ENCODE measurements at places on chromosomes 2 and 18. TPM values are rescaled to one million over a fixed set of nuclear protein-coding genes. Genes with fewer than 3 reads are reported as not detected.
A peak's percentile ranks its signal among the peaks of the same experiment; 100 is the strongest.

DNA sequence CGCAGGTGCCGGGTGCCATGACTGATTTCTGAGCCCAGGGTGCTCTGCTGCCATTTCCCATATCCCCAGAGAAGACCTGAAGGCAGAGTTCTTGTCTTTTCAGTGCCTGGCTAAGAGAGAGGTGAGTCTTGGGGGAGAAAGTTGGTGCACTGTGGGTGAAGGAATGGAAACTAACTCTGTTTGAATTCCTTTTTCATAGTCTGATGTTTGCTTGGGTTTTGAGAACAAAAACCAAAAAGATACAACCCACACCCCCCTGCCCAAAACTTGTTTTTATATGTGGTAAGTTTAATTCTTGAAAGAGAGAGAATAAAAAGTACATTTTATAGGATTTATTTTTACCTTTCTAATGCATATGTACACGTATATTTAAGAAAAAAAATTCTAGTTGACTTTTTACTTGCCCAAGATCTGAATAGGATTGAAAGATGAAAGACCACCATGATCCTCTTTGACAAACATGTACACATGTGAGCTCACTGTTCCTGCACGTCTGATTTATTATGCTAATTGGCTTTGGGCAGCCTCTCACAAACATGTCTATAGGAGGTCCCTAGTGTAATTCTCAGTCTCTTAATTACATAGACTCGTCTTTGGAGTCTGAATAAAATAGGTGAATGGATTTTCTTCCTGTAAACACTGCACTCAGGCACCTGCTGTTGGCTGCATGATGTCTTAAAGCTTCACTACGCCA lies 46.3 kb downstream of the ARL4C start:
- no peak for DNase-seq

- DNase-seq = no peak
Measured at GRCh38 chr2:136342138-136342537, 224.2 kb upstream of the CXCR4 start.

DNA sequence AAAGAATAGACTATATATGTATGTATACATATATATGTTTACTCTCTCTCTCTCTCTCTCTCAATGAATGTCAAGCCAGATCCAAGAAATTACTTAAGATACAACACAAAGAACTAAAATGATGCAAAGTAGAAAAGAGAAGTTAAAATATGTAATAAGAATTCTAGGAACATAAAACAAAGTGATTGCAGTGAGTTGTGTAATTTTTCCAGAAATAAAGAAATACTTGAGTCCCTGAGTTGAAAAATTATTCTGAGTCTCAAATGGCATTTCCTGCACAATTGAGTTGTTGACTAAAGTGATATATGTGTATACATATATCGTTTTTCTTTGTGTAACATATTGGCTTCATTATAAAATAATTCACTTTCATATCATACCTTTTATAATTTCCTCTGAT lies 262.4 kb downstream of the INSIG2 start:
- no peak for DNase-seq

DNA sequence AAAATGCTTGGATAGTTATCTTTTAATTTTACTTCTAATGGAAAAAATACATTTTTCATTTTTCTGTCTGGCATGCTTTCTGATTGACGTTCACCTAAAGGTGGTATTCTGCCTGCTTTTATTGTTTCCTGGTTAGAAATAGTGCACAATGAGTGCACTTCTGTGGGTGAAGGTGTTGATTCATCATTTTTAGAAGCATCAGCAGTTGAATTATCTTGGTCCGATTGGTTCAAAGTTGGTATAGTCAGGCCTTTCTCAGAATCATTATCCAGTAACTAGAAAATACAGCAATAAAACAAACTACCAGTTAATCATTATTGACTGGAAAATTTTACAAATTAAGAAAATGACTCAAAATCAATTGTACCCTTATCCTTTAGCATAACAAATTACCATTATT lies 84.5 kb downstream of the STRADB start:
- DNase-seq = no peak

DNA sequence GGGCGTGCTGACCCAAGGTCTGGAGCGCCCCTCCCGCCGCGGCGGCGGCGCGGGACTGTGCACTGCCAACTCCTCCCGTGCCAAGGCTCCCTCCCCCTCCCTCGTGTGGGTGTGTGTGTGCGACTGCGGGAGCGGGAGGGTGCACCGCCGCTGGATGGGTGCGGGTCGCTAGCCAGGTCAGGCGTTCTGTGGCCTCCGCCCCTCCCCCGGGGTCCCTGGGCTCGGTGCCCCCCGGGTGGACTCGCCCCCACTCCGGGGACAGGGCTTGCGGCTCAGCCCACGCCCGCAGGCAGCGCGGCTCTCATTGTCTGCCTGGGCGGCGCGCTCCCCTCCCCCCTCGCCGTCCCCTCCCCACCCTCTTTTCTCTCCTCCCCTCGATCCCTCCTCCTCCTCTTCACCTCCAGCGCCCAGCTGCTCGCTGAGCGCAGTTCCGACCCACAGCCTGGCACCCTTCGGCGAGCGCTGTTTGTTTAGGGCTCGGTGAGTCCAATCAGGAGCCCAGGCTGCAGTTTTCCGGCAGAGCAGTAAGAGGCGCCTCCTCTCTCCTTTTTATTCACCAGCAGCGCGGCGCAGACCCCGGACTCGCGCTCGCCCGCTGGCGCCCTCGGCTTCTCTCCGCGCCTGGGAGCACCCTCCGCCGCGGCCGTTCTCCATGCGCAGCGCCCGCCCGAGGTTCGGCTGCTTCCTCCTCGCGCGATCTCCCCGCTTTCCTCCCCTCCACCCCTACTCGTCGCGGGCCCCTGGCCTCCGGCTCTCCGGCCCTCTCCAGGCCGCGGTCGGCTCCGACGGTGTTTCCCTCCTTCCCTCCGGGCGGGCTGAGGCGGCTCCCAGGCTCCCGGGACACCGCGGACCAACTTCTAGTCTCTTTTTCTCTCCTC lies at the start of gene GATA6:
Gene GATA6, plus strand, starts transcription at position 579 of the 878 bp plus-strand sequence. CDS start 1,556 bp downstream, outside the sequence.
- DNase-seq = peak; percentile 56

DNA sequence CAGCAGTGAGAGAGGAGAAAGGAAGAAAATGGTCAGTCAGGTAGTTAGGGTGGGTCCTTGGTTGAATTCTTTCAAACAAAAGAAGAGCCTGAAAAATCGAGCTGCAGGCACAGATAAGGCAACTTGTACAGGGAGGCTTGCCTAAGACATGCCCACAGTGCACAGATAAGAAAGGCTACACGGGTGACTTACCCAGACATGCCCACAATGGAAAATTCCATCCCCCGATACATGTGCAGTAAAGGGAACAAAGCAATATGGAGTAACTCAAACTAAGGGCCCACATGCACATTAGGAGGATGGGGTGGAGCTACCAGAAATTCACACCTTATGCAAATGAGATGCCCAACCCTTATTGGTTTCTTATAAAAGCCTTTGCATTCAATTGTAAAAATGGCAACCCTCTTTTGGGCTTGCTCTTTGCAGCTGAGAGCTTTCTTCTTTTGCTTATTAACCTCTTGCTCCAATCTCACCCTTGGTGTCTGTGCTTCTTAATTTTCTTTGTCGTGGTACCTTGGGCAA lies 110.3 kb upstream of the RMP24 start:
- DNase-seq = no peak

GRCh38 chr2:98822301-98823164 lies 91.6 kb upstream of the MGAT4A start:
- DNase-seq = peak; percentile 70

GRCh38 chr2:32562906-32563305 lies 64.9 kb upstream of the TTC27 start:
- no peak for DNase-seq

GRCh38 chr18:44754567-44754966 lies 73.9 kb downstream of the SETBP1 start:
- no peak for DNase-seq

DNA sequence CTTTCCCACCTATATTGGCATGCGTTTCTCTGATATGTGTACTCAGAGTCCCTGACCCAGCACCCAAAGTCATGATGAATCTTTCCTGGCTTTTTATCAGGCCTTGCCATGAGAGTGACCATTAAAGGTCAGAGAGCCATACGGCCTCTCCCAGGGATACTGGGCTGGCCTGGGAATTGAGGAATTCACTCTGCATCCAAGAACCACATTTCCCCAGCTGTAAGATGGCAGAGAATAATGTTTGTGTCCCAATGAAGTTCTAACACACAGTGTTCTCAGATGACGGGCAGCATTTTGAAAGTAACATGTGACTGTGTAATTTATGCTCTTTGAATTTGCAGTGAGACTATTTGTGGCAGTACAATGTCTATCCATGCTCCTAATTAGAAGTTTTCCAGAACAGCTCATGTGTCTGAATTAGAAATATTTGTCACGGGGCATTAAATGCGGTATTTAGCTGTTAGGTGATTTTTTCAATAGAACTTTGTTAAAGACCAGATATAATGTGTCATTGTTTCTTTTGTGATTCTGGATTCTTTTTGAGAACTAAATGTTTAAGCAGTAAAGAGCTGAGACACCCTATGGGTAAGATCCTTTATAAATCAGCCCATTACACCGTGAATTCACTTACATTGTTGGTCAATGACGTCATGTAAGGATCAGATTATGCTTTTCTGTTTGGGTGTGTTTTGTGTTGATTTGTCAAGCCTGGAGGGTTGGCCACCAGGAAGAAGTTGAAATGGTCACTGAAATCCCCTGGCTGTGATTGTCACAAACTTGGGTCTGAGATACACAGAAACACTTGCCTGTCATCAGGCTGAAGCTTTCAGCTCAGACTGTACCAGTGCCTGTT lies 7.3 kb upstream of the SLC3A1 start:
- no peak for DNase-seq

DNA sequence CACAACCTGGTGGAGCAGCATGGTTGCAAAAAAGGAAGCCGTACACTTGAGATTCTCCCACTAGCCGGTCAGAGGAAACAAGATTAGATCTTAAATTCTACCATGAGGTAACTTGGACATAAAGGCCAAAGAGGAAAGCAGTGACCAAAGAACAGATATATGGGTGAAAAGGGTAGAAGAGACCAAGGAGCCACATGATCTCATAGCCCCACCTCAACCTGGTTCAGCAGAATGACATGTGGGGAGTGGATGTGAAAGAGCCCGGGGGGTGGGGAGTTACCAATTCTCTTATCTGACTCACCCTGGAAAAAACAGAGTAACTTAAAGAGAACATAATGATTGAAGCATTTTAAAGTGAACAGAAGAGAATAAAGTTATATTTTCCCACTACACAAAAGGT lies 683.0 kb downstream of the DSC3 start:
- no peak for DNase-seq

DNA sequence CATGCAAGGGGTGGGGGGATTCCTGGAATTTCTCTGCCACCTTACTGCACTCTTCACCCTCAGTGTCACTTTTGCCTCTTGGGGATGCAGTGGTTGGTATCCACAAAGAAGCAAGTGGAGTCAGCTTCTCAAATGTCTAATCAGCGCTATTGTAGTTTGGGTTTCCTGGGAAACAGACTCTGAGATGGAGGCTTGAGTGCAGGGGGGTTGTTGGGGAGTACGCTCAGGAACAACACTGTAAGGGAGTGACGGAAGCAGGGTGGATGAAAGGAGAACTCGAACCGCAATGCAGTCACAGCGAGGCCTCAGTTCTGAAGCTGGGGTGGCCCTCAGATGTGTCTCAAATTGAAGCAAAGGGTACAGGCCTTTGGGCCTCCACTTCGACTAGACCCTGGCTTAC lies 73.6 kb upstream of the EPC2 start:
- DNase-seq = no peak

- no peak for DNase-seq
Measured at GRCh38 chr2:30437809-30438548, 9.1 kb upstream of the LCLAT1 start.

GRCh38 chr2:114550895-114551793 lies 108.7 kb downstream of the DPP10 start:
- no peak for DNase-seq

DNA sequence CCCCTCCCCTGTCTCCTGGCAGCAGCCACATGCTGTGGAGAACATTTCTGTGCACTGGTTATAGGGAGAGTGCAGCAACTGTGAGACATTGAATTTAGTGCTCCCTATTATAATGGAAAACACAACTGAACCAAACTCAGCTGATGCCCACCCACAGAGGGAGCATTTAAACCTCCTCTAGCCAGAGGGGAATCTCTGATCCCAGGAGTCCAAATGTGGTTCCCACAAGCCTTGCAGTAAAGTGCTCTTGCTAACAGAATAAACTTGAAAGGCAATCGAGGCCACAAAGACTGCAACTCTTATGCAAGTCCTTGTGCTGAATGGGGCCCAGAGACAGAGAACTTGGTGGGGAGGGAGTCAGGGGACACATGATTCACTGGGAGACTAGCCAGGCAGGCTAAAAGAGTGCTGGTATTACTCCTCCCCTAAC lies 638.8 kb upstream of the VRK2 start:
- DNase-seq = no peak

DNA sequence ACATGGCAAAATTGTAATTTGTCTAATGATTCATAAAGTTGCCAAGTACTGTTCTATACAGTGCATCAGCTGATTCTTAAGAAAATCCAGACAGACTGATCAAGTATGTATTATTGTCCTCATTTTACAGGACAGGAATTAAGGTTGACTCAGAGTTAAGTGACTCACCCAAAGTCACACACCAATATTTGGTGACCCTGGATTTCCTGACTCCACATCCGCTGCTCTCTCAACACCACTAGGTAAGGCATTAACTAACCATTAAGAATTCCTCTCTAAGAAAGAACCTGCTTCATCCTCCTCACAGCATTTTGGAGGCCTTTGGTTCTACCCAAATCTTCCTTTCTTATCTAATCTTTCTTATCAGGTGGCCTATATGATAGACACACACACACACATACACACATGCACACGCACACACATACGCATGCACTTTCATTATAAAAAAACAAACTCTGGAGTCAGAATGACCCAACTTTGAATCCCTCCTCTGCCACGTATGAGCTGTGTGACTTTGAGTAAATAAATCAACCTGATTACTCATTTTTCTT lies 150.8 kb downstream of the ANKRD44 start:
- DNase-seq = peak; percentile 58

DNA sequence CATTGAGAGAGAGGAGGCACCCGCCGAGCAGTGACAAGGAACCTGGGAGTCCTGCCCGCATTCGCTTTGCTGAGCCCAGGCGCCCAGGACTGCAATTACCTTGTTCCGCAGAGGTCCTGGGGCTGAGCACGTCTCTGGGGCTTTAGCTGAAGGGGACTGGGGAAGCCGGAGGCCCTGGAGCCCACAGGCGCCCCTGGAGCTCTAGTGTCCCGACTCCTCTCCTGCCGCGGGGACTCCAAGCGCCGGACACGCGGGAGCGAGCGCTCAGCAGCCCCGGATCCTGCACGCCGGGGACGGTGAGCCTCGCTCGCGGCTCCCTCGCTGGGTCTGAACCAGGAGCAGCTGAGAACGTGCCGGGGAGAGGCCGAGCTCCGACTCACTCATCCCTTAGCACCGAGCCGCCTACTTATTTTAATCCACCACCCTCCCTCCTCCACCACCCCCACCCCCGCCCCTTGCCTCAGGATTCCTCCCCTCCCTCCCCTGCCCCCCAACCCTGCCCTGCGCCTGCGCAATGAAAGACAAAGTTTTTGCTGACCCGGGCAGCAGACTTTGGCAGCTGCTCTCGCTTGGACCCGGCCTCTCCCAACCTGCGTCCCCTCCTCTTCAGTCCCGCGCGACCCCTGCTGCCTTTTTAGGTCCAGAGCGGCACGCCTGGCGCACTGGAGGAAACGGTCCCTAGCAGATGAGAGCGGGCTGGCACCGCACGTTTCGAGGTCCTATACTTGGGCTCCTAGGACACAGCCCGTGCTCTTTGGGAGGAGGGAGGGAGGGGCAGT lies at the start of gene OSR1:
Gene OSR1, minus strand, starts transcription at position 382 of the 779 bp plus-strand sequence. CDS start 4,818 bp downstream, outside the sequence.
- no peak for DNase-seq

GRCh38 chr2:7969756-7970515 lies 711.9 kb upstream of the ID2 start:
- no peak for DNase-seq

- no peak for DNase-seq
Measured at GRCh38 chr2:29481313-29481712, 366.1 kb downstream of the CLIP4 start.

Gene SLC38A11
- not detected for total RNA-seq

Gene ZNF2
- 5.3 TPM for total RNA-seq

Gene COPS9
- 189 TPM for total RNA-seq
